ENCODE measurements at places on chromosomes 6 and 20.

- DNase-seq = no peak
These were observed 23.2 kb downstream of the GLYATL3 start for GRCh38 chr6:49522710-49523593.

DNA sequence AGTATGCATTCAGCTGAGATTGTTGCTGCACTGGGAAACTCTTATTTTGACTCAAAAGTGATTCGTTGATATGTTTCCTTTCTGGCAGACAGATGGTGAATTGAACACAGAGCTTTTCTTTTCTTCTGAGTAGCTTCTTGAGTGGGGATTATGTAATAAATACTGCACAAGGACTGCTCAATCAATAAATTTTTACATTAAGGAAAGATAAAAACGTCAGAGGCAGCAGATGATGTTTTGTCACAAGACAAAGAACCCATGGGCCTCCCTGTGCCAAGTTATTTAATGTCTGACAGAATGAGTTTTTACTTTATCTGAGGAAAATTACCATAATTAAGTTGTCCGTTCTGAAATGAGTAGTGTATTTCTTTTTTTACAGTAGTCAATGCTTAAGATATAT, 460.3 kb downstream of the UTRN start:
- DNase-seq = no peak

- no peak for DNase-seq
These were observed 33.5 kb downstream of the WRNIP1 start for GRCh38 chr6:2798586-2799134.

DNA sequence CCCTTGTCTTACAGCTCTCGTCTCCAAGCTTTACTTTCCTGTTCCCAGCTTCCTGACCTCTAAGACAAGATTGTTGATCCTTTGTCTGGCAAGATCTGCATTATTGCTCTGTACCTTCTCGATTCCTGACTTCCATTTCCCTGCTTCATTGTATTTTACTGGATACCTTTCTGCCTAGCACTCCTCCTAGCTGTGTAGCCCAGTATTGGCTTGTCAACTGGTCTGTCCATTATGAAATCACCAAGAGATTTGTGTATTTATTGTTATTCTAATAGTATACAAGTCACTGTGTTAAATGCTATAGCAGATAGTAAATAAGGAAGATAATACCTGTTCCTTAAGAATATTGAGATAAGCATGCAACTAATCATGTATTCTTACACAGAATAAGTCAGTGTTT, 305.4 kb downstream of the CDKAL1 start:
- DNase-seq = no peak

- DNase-seq = no peak
These were observed 44.7 kb upstream of the ADIG start for GRCh38 chr20:38536310-38536709.

- DNase-seq = no peak
These were observed 252.0 kb upstream of the JAG1 start for GRCh38 chr20:10925767-10926166.

DNA sequence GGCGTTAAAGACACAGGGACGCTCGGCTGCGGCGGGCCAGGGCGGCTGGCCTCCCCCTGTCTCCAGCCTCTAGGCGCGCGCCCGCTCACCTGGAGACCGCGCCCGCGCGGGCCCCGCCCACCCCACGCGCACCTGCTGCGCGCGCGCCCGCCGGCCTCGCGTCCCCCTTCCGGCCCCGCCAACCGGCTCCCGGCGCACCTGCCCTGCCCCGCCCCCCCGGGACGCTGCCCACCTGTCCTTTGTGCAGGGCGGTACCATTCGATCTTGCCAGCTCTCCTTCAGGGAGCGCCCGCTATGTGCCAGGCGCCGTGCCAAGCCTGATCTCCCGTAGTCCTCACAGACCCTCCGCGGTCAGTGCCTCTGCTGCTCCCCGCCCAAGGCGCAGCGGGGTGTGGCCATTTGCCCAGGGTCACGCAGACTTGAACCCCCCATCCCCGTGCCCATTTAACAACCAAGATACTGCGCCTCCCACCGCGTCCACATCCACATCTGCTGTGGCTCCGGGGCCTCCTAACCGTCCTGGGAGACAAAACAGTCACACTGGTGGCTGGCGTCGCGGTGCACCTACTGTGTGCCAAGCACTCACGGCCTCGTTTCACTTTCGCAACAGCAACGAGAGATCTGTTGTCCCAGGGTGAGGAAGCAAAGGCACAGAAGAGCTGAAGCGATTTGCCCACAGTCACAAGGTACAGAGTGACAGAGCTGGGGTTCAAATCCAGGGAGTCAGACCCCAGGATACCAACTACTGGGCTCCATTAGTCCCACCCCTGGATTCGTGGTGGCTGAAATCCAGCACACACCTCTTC, 48.1 kb downstream of the NOL4L start:
- peak; percentile 81 for DNase-seq

GRCh38 chr6:16438718-16439591, 200.6 kb downstream of the GMPR start:
- DNase-seq = no peak

DNA sequence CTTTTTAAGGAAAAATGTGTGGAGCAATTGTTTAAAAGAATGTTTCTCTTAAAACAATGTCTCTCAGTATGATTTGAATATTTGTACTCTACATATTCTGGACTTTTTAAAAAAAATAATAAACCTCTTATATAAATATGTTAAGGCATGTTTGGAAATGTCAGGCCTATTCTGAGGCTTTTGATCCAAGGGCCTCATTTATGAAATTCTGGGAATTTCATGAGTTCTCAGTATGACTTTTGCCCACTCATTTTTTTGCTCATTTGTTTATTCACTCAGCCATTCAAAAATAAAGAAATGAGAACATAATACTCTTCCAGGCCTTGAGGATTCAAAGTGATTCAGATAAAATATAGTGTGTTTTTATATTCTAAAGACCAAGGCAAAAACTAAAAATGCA, 60.4 kb downstream of the DOK5 start:
- peak; percentile 19 for DNase-seq

All from NCI-H526 (cell line).